Dermis microvascular lymphatic vessel endothelial cell (primary cell): ENCODE measurements at places on chromosomes 4 and X.

- DNase-seq: no peak
Observed at GRCh38 chr4:95158626-95159025, 390.1 kb downstream of the UNC5C start.

DNA sequence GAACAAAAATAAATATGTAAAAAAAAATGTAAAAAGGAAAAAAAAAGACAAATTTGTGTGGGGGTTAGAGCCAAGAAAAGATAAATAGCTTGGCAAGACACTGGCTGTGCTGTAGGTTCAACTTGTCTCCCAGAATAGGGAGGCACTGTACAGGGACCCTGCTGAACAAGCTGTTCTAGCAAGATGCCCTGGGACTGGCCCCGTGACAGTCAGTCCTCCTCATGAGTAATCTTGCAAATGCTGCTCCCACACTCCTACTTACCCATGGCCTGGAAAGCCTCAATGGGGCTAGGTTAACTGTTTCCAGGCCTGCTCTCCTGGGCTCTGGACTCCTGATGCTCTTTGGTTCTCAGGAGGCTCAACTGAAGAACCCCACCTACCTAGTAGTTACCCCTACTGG is 106.8 kb downstream of the ATG4A start:
- no peak for DNase-seq

- DNase-seq: peak; percentile 40
Observed at GRCh38 chr4:10095296-10095991, 21.2 kb downstream of the WDR1 start.

- DNase-seq: no peak
Observed at GRCh38 chr4:98779088-98779487, 120.7 kb upstream of the TSPAN5 start.

DNA sequence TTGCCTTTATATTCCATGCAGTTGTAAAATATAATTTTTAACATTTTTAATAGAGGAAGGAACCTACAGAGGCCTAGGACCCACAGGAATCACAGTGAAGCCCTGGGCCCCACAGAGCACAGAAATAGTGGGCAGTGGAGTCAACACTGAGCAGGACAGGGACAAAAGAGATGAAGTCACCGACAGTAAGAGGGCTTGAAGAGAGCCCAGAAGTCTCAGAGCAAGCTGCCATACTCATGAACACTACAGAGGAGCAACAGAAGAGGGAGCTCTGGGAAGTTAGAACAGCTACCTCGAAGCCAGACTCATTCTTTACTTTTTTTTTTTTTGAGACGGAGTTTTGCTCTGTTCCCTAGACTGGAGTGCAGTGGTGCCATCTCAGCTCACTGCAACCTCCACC is 149.3 kb upstream of the TENM3 start:
- no peak for DNase-seq

- no peak for DNase-seq
Observed at GRCh38 chrX:29229802-29230201, 642.6 kb downstream of the IL1RAPL1 start.

- no peak for DNase-seq
Observed at GRCh38 chrX:23854945-23855344, 52.8 kb downstream of the APOO start.
